ENCODE measurements at places on chromosomes 1 and 21. TPM values are rescaled to one million over a fixed set of nuclear protein-coding genes. Genes with fewer than 3 reads are reported as not detected.

DNA sequence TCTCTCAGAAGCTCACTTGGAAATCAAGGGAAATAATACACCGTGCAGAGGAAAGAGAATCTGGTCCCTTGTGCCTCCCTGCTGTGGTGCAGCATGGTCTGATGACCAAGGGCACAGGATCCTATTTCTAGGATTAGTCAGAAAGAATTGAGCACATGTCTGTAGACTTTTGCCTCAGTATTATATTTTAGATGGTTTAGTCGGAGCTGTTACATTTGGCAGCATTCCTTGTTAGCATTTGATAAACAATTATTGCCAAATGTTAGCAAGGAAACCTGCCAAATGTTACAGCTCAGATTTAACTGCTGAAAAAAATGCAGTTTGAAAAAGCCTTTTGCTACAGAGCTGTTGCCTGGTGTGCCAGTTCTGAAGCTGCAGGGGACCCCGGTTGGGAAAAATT is 183.5 kb upstream of the DPYD start:
- H3K4me1 ChIP-seq = no peaks in the 10 kb centered on the region
- H3K27ac ChIP-seq = no peak overlapping the region
- DNase-seq = no peak
- H3K27me3 ChIP-seq = no peaks in the 10 kb centered on the region

- no peak for DNase-seq
- no peaks in the 10 kb centered on the region for H3K4me1 ChIP-seq
- no peaks in the 10 kb centered on the region for H3K36me3 ChIP-seq
- no peaks in the 10 kb centered on the region for H3K27me3 ChIP-seq
- H3K27ac ChIP-seq = no peak overlapping the region
Observed at GRCh38 chr1:183734543-183735036, 70.3 kb upstream of the RGL1 start.

The PRAMEF12 gene
- not detected for total RNA-seq

The PCSK9 gene
- not detected for total RNA-seq

The STUM gene
- total RNA-seq = not detected

Measured in CD4-positive, alpha-beta T cell (primary cell).